ENCODE measurements at places on chromosomes 11 and 22. TPM values are rescaled to one million over a fixed set of nuclear protein-coding genes. Genes with fewer than 3 reads are reported as not detected.
A peak's percentile ranks its signal among the peaks of the same experiment; 100 is the strongest.

BLID gene
- total RNA-seq = not detected

C22orf31 gene
- not detected for total RNA-seq

CELSR1 gene
- 12.2 TPM for total RNA-seq

RAB38 gene
- 16.0 TPM for total RNA-seq

GRCh38 chr11:33658195-33658900 is 42.3 kb downstream of the C11orf91 start:
- no peaks in the 10 kb centered on the region for H3K36me3 ChIP-seq
- no peak overlapping the region for H3K27ac ChIP-seq
- no peaks in the 10 kb centered on the region for H3K27me3 ChIP-seq
- H3K4me1 ChIP-seq = no peaks in the 10 kb centered on the region
- DNase-seq = no peak

- DNase-seq = no peak
- H3K27ac ChIP-seq = no peak overlapping the region
- H3K27me3 ChIP-seq = no peaks in the 10 kb centered on the region
- H3K36me3 ChIP-seq = no peaks in the 10 kb centered on the region
- no peak overlapping the region for H3K4me3 ChIP-seq
These were observed 59.3 kb downstream of the STIM1 start for GRCh38 chr11:3914805-3915204.

- H3K36me3 ChIP-seq = no peaks in the 10 kb centered on the region
- no peak overlapping the region for H3K27ac ChIP-seq
- no peaks in the 10 kb centered on the region for H3K27me3 ChIP-seq
- DNase-seq = no peak
- no peak overlapping the region for H3K4me3 ChIP-seq
- peaks cover 9% of the 10 kb centered on the region for H3K4me1 ChIP-seq
These were observed 1.9 kb upstream of the RNH1 start for GRCh38 chr11:508956-509355.

GRCh38 chr22:30354644-30355043 is 2.0 kb downstream of the SF3A1 start:
- H3K4me1 ChIP-seq = peaks cover 3% of the 10 kb centered on the region
- peaks cover 18% of the 10 kb centered on the region for H3K36me3 ChIP-seq
- no peak overlapping the region for H3K27ac ChIP-seq
- no peak for DNase-seq
- no peaks in the 10 kb centered on the region for H3K27me3 ChIP-seq
- no peak overlapping the region for H3K4me3 ChIP-seq

GRCh38 chr11:69640260-69640994 is 529 bp upstream of the CCND1 start:
- H3K4me1 ChIP-seq = peaks cover 19% of the 10 kb centered on the region
- peak overlapping the region; percentile 97 for H3K4me3 ChIP-seq
- peaks cover 29% of the 10 kb centered on the region for H3K27me3 ChIP-seq
- H3K36me3 ChIP-seq = peaks cover 19% of the 10 kb centered on the region

DNA sequence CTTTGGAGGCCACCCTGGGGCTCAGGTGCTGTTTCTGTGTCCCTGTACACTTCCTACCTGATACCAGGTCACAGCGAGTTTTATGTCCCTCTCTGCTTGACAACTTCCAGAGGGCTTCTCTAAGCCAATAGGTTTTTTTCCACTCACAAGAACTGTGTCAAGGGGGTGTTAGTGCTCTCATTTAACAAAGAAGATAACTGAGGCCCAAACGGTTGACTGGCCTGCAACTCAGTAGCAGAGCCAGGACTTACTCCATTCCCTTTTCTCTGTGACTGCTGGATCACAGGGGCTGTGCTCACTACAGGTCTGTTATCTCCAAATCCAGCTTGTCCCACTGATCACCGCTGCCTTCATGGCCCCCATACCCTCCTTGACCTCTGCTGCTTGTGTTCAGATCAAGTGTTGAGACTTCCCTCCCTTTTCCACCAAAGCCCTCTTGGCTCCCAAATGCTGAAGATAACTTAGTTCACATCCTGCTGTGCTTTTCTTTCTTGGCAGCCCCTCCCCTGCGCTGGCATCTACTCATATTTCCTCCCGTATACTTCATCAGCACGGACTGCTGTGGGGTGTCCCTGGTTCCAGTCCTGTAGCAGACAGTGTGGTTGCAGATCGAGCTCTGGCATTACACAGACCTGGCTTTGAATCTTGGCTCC is 41.3 kb downstream of the POU2F3 start:
- DNase-seq = no peak
- H3K36me3 ChIP-seq = no peaks in the 10 kb centered on the region
- H3K27ac ChIP-seq = no peak overlapping the region
- H3K4me1 ChIP-seq = peaks cover 5% of the 10 kb centered on the region
- H3K27me3 ChIP-seq = no peaks in the 10 kb centered on the region

DNA sequence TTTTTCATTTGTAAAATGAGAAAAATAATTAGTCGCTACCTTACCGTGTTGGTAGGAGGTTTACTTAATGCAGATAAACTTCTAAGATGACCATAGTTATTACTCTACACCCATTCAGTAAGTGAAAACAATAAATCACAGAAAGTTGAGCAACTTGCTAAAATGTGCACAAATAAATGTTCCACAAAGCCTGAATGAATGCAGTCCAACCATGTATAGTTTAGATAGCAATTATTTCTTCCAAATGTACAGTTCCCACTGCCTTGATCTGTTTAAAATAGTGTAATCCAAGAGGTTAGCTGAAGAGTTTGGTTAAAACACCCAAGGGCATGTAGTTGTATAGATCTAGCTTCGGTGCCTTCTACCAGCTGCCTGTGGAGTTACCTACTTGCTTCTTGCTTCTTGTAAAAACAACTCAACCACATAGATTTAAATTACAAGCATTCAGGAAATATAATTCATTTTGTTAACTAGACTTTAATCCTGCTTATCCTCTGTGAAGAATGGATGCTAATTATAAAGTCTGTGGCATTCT is 106.3 kb upstream of the CARD18 start:
- no peaks in the 10 kb centered on the region for H3K27me3 ChIP-seq
- no peaks in the 10 kb centered on the region for H3K4me1 ChIP-seq
- H3K27ac ChIP-seq = no peak overlapping the region
- no peaks in the 10 kb centered on the region for H3K36me3 ChIP-seq
- H3K4me3 ChIP-seq = no peak overlapping the region

DNA sequence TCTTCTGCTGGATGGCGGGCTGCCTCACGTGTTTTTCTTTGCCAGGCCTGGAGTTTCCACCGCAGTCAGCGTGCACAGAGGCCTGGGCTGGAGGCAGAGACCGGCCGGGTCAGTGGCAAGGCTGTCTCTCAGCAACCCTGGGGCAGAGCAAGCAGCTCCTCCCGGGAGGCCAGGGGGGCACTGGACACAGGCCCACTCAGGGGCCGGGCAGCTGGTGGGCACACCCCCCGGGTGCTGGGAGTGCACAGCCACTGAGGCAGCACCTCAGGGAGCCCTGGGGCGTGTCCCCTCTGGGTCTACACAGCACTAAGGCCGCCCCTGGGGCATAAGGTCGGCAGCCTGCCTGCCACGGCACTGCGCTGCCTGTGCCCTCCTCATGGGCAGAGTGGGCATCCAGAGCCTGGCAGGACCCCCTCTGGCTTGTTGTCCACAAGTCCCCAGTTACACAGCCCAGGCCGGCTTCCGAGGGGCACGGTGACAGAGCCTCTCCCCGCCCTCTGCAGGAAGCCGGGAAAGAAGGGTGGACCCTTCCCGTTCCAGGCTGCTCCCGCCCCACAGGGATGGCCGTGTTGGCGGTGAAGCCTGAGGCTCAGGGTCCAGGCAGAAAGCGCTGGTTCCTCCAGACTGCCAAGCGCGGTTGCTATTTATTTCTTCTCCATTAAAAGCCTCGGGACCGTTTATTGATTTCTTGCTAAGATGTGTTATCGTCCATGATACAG is 18.5 kb upstream of the TH start:
- H3K4me1 ChIP-seq = no peaks in the 10 kb centered on the region
- no peaks in the 10 kb centered on the region for H3K27me3 ChIP-seq
- H3K27ac ChIP-seq = no peak overlapping the region

DNA sequence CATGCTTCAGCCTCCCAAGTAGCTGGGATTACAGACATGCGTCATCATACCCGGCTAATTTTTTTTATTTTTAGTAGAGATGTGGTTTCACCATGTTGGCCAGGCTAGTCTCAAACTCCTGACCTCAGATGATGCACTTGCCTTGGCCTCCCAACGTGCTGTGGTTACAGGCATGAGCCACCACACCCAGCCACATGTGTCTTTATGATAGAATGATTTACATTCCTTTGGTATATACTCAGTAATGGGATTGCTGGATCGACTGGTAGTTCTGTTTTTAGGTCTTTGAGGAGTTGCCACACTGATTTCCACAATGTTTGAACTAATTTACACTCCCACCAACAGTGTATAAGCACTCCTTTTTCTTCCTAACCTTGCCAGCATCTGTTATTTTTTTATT is 276.2 kb downstream of the METTL15 start:
- no peak overlapping the region for H3K4me3 ChIP-seq
- no peaks in the 10 kb centered on the region for H3K4me1 ChIP-seq
- no peaks in the 10 kb centered on the region for H3K36me3 ChIP-seq
- H3K27ac ChIP-seq = no peak overlapping the region

DNA sequence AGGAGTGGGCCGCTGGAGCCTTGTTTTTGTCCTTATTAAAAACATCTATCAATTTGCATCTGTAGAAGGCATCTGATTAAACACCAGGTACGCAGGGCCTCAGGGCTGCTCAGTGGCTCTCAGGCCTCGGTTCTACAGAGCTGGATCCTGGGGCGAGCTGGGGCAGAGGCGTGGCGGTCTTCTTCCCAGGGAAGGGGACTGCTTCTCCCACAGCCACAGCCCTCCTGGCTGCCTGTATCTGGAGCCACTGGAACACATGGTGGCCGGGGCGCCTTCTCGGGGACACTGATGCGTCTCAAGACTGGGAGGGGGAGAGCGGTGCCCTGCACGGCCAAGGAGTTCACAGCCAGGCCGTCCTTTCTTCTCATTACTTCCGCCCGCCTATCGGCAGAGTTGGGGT is 1178.2 kb downstream of the BRD1 start:
- H3K4me1 ChIP-seq = no peaks in the 10 kb centered on the region
- no peaks in the 10 kb centered on the region for H3K27me3 ChIP-seq
- no peak overlapping the region for H3K4me3 ChIP-seq
- DNase-seq = no peak
- H3K27ac ChIP-seq = no peak overlapping the region
- no peaks in the 10 kb centered on the region for H3K36me3 ChIP-seq

DNA sequence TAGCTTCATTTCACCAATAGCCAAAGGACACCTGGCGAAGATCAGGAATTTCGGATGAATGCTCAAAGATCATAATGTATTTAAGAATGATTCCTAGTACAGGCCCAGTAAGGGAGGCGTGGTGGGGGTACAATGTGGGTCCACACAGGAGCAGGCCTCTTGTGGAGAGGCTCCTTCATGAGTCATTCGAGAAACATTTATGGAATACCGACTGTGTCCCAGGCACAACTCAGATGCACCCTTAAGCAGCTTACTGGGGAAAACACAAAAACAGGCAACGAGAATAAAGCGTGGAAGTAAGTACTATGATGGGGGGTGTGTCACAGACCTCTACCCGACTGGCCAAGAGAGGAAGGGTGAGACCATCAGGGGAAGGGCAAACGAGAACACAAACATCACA is 44.5 kb downstream of the SMCO4 start:
- peak; percentile 23 for DNase-seq
- H3K4me1 ChIP-seq = peaks cover 4% of the 10 kb centered on the region
- H3K27ac ChIP-seq = 0 out of 2 replicates have a peak overlapping the region, but pooled peaks have one; percentile 9
- H3K36me3 ChIP-seq = no peaks in the 10 kb centered on the region

GRCh38 chr11:120331301-120331996 is 4.8 kb upstream of the ARHGEF12 start:
- H3K4me1 ChIP-seq = no peaks in the 10 kb centered on the region
- no peaks in the 10 kb centered on the region for H3K27me3 ChIP-seq
- H3K36me3 ChIP-seq = peaks cover 7% of the 10 kb centered on the region

DNA sequence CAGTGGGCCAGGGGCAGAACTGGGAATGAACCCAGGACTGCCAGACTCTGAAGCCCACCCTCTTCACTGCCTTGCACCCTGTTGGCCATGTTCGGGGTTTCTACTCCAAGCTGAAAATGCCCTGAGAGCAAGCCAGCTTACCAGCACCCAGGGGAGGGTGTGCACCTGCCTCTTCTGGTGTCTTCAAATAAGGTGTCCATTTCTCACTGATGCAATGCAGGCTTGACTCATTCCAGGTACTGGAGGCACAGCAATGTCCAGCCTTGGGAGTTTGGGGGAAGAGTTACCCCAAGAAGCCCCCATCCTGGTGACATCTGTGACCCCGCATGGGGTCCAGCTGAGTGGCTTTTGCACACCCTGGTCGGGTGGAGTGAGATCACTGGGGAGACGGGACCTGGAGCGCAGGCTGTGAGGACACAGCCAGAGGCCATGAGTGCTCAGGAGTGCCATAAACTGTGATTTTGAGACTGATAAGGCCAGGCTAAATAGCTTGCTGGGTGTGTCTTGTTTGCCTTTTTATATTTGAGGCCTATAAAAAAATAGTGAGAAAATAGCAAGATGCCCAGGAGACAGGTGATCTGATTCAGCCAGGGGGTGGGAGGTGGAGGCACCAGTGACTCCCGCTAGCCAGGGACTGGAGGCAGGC is 4.6 kb upstream of the CERK start:
- no peak overlapping the region for H3K27ac ChIP-seq
- no peak for DNase-seq
- no peaks in the 10 kb centered on the region for H3K27me3 ChIP-seq
- peaks cover 6% of the 10 kb centered on the region for H3K4me1 ChIP-seq
- no peak overlapping the region for H3K4me3 ChIP-seq
- H3K36me3 ChIP-seq = no peaks in the 10 kb centered on the region

GRCh38 chr11:86117001-86117711 is 48.3 kb upstream of the PICALM start:
- no peak for DNase-seq
- H3K36me3 ChIP-seq = no peaks in the 10 kb centered on the region
- H3K27me3 ChIP-seq = no peaks in the 10 kb centered on the region
- no peak overlapping the region for H3K4me3 ChIP-seq
- no peaks in the 10 kb centered on the region for H3K4me1 ChIP-seq
- H3K27ac ChIP-seq = no peak overlapping the region

DNA sequence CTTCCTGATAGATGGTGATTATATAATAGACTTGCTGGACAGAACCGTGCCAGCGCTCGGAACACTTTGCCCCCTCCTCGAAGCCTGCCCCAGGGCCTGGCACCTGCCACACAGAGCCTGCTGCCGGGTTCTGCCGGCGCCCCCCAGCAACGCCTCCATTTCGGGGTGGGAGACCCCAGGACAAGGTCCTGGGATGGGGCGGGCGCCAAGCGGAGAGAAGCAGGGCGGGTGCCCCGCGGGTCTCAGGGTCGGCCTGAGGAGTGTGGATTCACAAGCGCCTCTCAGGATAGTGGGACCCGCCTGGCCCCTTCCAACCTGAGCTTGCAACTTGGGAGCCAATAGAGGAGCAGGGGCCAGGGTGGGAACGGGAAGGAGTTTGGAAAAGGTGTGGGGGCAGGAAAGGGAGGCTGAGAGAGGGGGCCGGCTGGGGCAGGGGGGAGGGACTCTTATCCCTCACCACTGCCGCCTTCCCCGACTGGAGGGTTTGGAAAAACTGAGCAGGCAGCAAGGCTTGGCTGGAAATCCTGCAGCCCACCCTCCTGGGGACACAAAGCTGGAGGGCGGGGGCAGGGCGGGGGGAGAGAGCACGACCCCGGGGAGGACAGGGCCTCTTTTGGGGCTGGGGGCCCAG is 3.3 kb upstream of the BCL9L start:
- no peaks in the 10 kb centered on the region for H3K36me3 ChIP-seq
- H3K4me1 ChIP-seq = peaks cover 24% of the 10 kb centered on the region
- H3K27ac ChIP-seq = peak overlapping the region; percentile 68
- no peak for DNase-seq
